Pericardium fibroblast (primary cell): ENCODE measurements at places on chromosomes 16 and 17. TPM values are rescaled to one million over a fixed set of nuclear protein-coding genes. Genes with fewer than 3 reads are reported as not detected.

The IL21R gene
- total RNA-seq = 2.3 and 3.9 TPM in 2 replicates

The CD79B gene
- total RNA-seq = not detected in 2 replicates

The TBC1D26 gene
- not detected in 2 replicates for total RNA-seq

The GPR179 gene
- total RNA-seq = under 0.01 TPM in 1 of 2 replicates, not detected in the other

The CD68 gene
- 13.4 and 22.7 TPM in 2 replicates for total RNA-seq

The KRT20 gene
- total RNA-seq = not detected in 2 replicates

The MEFV gene
- total RNA-seq = not detected in 2 replicates

The DYNLL2 gene
- 9.7 TPM in 2 replicates for total RNA-seq

The OTOP3 gene
- not detected in 2 replicates for total RNA-seq

The KCNJ18 gene
- not detected in 2 replicates for total RNA-seq

The NHLRC4 gene
- 3.8 and 5.0 TPM in 2 replicates for total RNA-seq
